ENCODE measurements at places on chromosomes 5 and 9.
A peak's percentile ranks its signal among the peaks of the same experiment; 100 is the strongest.

GRCh38 chr5:71740015-71740753 is 21.1 kb downstream of the CARTPT start:
- DNase-seq, result no peak

DNA sequence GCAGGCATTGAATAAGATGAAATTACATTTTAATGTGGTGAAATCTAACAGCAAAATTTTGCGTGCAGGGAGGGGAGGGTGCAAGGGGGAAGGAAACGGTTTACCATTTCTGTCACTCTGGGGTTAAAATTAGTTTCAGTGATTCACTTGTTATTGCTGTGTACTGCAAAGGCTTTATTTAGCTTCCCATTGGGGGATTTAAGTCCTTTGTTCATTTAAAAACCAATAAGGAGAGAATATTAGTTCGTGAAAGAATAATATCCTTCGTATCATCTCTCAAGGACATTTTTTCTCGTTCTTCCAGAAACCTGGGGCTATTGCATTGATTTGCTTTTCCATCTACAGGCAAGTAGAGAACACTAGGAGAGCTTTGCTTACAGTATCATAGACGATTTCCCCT is 667.8 kb upstream of the RGMB start:
- DNase-seq, result no peak

DNA sequence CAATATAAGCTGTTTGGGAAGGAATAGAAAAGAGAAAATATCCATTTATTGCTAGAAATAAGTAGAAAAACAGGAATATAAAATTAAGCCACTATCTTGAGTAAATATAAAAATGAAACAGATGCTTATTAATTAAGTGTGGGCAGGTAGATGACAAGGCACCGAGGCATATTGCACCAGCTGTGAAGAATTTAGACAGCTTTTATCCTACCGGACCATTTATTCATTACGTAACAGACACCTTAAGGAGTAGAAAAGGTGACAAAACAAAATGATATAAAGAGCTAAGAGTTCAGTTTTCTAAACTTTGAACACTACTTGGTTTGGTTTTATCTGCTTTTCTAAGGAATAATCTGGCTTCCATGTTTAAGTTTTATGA is 404.1 kb downstream of the PTPRD start:
- no peak for DNase-seq

- DNase-seq, result peak; percentile 34
These were observed 26.8 kb upstream of the SLC2A8 start for GRCh38 chr9:127370147-127370579.

DNA sequence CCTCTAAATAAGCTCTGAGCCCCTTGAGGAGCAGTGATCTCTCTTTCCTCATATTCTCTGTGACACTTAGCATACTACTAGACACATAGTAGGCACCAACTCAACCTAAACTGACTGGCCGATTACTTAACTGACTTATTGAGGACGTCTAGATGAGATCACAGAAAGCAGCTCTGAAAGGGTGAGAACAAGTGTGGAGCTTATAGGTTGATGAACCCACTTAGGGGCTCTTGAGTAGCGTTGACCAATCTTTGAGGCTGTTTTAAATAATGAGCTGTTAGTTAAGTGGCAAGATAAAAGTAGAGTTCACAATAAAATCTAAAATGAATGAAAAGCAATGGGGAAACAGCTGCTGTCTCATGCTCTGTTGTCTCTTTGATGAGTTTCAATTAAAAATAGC is 124.7 kb upstream of the TNPO1 start:
- DNase-seq, result no peak

DNA sequence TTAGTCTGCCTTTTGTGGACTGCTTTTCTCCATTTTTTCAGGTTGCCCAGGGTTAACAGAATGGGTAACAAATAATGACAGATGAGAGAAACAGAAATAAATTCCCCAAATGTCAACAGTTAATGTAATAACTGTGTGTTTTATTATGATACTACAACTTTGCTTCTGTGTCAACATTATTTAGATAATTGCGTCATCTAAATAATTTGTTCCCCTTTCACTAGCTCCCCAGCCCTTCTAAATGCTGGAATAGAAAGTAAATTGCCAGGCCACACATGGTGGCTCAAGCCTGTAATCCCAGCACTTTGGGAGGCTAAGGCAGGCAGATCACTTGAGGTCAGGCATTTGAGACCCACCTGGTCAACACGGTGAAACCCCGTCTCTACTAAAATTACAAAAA is 53.5 kb downstream of the RNF38 start:
- no peak for DNase-seq

GRCh38 chr5:103523319-103523718 is 39.3 kb downstream of the NUDT12 start:
- no peak for DNase-seq

DNA sequence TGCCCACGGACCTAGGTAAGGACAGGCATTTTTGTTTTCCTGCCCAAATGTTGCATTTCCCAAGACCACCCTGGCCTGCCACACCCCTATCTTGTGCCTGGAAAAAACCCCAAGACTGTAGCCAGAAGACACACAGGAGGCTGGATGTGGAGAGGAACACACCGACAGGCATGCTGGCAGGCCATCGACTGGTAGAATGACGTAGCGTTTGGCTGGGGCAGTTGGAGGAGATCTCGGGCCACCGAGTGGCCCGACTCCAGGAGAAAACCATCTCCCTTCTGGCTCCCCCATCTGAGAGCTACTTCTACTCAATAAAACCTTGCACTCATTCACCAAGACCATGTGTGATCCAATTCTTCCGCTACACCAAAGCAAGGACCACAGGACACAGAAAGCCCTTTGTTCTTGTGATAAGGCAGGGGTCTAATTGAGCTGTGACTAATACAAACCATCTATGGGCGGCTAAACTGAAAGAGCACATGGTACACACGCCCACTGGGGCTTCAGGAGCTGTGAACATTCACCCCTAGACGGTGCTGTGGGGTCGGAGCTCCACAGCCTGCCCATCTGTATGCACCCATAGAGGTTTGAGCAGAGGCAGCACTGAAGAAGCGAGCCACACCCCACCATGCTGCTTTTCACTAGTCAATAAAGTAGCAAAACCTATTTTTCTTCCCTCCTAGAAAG is 38.9 kb upstream of the N4BP3 start:
- DNase-seq, result peak; percentile 69

- DNase-seq, result peak; percentile 56
These were observed 126.6 kb upstream of the IL12B start for GRCh38 chr5:159456722-159457465.

DNA sequence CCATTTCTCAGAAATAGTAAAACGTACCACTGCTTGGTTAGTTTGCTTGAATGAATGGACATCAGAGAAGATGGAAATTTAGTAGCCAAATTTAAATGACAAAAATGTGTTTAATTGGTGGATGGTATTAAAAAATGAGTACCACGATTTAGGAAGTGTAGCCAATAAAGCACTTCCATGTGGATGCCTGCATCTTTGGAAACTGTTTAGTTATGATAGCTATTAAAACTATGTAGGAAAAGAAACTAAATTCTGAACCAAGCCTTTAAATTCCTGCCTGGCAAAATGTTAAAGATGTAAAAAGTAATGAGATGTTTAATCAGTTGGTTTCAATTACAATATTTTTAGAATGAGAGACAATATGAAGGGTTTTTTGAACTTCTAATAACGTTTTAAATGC is 94.8 kb downstream of the NUDT12 start:
- no peak for DNase-seq

- DNase-seq, result no peak
These were observed 67.3 kb upstream of the VCAN start for GRCh38 chr5:83404182-83404716.

DNA sequence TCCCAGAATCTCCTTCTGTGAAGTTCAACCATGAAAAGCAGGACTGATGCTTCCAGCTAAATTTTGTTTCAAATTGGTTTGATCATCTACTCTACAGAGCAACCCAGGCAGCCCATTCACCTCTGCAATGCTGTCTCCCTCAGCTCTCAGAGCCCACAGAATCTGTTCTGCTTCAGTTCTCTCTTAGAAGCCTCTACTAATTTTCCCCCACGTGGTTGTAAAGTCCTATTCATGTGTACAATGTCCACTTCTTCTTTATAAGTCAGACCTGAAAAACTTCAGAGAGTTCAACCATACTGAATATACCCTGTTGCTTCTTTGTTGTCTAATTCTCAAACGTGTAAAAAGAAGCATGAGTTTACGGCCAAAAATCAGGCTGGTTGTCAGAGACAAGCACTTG is 21.3 kb upstream of the FAM13B start:
- no peak for DNase-seq

GRCh38 chr5:141872496-141873356 is 5.5 kb downstream of the PCDH1 start:
- no peak for DNase-seq

DNA sequence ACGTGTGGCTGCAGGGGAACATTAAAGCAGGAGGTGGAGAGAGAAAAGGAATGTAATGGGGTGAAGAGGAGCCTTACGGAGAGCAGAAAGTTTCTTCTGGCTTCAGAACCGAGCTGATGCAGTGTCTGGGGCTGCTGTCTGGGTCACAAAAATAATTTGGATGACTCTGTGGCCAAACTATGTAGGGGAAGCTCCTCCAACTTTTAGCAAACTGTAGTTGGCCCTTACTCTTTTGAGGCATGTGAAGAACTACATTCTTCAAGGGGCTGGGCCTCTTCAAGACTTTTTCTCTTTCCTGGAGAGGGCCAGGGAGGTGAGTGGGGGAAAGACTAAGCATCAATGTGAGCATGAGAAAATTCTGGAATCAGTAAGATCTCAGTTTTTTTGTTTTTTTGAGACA is 31.9 kb upstream of the SPARC start:
- DNase-seq, result no peak

DNA sequence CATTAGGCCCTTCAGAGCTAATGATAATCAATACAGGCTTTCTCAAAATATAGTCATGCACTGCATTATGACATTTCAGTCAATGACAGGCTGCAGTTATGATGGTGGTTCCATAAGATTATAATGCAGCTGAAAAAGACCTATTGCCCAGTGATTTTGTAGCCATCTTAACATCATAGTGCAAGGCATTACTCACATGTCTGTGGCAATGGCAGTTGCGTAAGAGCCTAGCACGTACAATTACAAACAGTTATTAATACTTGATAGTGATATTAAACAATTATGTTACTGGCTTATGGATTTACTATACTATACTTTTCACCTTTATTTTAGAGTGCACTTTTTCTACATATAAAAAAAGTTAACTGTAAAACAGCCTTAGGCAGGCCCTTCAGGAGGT is 214.8 kb downstream of the ISL1 start:
- DNase-seq, result no peak

DNA sequence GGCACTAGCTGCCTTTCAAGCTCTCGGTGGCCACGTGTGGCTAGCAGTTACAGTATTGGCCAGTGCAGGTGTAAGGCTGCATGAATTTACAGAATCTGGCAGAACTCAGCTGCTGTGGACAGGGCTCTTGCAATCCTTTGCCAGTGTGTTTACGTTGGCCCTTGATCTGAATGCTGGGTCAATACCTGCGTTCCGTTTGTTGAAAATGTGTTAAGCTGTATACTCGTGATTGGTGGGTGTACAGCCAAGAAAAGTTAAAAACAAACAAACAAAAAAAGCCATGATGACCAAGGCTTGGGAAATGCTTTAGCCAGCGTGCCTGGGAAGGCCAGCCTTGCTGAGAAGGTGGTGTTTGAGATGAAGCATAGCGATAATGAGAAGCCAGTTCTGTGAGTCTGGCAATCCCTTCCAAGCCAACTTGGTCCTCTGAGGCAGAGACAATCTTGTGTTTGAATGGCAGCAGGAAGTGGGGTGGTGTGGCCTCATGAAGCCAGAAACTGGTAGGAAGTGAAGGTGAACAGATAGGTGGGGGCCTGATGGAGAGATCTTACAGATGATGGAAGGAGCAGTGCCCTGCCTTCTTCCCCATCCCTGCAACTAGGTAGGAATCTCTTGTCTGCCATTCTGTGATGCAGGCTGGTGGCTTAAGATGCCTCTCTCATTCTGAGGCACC is 820 bp upstream of the CFAP90 start:
- DNase-seq, result peak; percentile 14

- no peak for DNase-seq
These were observed 5.2 kb upstream of the TDRD7 start for GRCh38 chr9:97406620-97407177.

DNA sequence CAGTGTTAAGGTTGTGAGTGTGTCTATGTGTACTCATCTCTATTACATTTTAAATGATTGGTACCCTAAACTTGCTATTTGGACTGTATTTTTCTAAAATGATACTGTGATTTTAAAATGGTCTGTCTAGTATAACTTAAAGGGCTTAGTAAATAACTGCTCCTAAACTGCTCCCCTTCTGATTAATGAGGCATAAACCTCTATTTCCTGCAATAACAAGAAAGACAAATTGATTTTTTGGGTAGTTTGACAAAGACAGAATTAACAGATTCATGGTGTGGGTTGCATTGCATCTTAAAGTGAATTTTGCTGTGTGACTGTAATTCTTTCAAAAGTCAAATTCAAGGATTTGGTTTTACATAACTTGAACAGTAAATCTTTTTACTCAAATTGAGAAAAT is 8.1 kb upstream of the LRRTM2 start:
- DNase-seq, result no peak

DNA sequence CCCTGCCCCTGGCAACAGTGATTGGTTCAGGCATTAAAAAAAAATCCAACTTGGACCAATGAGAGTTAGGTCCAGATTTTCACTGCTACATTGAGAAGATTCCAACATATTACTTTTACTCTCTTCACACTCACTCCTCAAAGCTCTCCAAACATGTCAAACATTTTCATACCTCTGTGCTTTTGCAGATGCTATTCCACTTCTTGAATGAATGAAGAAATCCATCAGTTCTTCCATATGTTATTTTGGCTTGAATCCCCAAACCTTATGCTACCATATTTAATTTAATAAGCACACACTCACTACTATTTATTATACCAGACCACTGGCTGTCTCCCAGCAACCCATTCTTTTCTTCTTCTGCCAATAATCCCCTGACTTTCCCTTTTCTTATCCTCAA is 87.1 kb downstream of the PPP2R2B start:
- DNase-seq, result no peak

DNA sequence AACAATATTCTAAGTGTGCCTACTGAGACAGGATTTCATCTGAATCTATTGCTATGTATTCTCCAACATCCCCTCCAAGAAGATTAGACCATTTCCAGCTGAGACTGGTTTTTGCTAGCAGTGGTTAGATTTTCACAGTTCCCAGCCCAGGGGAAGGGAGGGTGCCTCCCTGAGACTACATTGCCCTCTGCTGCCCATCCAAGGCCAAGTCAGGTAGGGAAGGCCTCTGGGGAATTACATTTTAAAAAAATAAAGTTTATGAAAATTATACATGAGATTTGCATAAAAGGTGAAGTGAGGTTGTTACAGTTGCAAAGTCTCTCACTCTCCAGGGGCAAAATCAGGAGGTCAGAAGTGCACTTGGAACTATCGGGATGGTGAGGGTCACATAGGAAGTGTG is 28.0 kb upstream of the SYK start:
- peak; percentile 19 for DNase-seq

- DNase-seq, result no peak
These were observed 124.3 kb downstream of the COL23A1 start for GRCh38 chr5:178465861-178466288.

DNA sequence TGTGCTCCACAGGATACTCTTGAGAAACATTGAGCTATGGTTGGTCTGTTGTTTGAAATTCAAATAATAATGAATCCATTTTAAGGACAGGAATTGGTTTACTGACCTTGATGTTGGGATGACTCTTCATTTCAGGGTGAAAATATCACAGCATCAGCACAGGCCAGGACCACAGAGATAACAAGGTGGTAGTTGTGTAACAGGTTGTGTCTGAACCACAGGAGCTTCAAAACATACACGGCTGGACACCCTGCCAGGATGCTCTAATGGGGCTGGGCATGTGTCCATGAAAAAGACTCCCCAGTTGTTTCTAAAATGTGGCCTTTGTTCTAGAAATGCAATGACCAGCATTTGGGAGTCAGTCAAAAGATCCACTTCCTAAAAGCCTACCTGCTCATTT is 69.8 kb downstream of the ACO1 start:
- DNase-seq, result no peak

GRCh38 chr9:88745276-88746001 is 210.5 kb downstream of the NXNL2 start:
- DNase-seq, result no peak

Measured in common myeloid progenitor, CD34-positive (primary cell).